ENCODE measurements at places on chromosomes 5 and 9.

GRCh38 chr5:55044175-55044574, 20.1 kb downstream of the GZMK start:
- no peak for DNase-seq

- DNase-seq = no peak
Observed at GRCh38 chr9:112061152-112061740, 113.9 kb downstream of the SUSD1 start.

- no peak for DNase-seq
Observed at GRCh38 chr5:174531782-174532191, 192.6 kb upstream of the MSX2 start.

GRCh38 chr5:134465816-134466240, 54.1 kb upstream of the CDKN2AIPNL start:
- peak; percentile 50 for DNase-seq

- peak; percentile 76 for DNase-seq
Observed at GRCh38 chr9:136051453-136051836, 43.6 kb downstream of the NACC2 start.

GRCh38 chr5:171226096-171226754, 82.8 kb upstream of the TLX3 start:
- DNase-seq = no peak

DNA sequence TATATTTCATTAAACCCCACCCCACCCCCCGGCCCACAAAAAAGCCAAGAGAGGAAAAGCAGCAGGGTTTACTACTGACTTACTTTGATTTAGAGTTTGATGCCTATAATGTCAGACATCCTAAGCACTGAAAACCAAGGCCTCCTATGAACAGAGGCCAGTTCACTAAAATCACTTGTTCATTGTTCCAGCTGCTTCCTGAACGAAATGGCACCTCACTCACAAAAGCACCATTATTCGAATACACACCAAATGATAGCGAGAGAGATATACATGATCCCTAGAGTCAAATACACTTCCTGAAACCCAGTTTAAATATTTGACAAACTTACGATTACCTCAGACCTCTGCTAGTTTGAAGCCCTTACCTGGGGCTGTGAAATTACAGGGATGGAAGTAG, 66.6 kb downstream of the LPAR1 start:
- no peak for DNase-seq

DNA sequence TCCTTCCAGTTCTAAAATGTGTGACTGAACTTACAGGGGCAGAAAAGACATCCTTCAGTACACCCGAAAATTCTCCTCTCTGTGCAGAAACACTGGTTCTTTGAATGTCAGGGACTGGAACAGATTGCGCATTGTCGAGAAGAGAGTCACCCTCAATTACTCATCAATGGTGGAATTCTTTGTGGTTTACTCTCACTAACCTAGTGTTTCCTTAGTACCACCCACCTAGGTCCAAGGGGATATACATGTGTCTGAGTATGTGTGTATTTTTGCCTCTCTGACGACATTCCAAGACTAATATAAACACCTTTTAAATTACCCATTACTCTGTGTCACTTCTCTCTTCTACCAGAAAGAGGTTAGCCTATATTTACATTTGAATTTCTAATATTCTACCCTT, 660.8 kb downstream of the TLE1 start:
- no peak for DNase-seq

GRCh38 chr9:127263237-127263636, 1.3 kb upstream of the GARNL3 start:
- no peak for DNase-seq

DNA sequence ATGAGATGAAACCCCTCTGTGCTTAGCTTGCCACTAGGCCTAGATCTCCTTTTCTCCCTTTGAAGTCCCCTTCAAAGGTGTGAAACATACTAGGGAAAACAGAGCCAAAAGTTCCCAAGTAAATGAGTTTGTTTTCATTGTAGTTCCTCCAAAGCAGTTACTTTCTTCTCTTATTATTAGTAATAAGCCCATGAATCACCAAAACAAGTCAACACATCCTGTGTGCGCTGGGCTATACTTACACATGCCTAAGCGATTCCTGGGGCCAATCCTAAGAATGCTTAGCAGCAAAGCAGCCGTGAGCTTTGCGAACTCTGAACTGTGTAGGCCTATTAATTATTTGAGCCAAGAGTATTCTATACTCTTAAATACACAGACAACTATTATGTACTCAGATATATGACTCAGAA, 7.6 kb downstream of the ENC1 start:
- DNase-seq = no peak

GRCh38 chr5:96384353-96384752, 48.7 kb downstream of the PCSK1 start:
- DNase-seq = no peak

DNA sequence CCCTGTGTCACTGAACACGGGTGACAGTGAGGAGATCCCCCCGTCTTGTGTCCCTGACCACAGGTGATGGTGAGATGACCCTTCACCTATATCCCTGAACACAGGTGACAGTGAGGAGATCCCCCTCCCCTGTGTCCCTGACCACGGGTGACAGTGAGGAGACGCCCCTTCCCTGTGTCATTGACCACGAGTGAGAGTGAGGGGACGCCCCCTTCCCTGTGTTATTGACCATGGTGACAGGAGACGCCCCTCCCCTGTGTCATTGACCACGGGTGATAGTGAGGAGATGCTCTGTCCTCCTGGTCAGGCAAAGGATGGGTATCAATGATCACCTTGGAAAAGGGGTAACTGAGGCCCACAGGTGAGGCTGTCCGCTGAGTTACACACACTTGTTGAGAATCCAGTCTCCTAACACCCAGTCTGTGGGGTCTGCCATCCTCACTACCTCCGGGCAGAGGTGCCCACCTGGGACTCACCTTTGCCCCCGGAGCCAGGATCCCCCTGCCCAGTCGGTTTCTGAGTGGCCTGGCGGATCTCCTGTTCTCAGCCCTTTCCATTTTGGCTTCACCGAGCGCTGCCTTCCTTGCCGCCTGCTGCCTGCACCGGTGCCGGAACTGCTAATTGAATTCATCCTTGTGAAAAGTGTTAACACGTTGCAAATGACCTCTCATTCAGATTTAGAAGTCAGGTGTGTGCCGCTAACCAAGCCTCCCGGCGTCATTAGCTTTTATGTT, 68.2 kb upstream of the BARHL1 start:
- DNase-seq = no peak

DNA sequence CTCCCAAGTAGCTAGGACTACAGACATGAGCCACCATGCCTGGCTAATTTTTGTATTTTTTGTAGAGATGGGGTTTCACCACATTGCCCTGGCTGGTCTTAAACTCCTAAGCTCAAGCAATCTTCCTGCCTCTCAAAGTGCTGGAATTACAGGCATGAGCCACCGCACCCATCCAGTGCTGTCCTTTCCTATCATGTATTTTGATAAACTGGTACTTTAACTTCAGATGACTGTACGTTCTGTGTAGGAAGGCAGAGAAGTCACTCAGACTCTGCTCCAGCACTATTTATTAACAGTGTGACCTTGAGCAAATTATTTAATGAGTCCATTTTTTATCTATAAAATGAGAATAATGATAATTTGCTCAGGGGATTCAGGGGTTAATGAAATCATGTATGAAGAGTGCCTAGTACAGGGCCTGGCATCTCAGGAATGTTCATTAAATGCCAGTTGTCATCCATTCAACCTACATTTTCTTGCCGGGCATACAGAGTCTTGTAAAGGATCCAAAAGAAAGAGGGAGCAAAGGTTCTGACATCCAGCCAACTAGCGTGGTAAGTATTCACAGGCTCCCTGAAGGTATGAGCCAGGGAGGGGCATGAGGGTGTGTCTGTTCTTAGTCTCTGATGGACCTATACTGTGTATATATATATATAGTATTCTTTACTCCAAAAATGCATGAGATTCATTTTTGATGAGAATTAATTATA, 201.9 kb downstream of the PBX3 start:
- DNase-seq = no peak

DNA sequence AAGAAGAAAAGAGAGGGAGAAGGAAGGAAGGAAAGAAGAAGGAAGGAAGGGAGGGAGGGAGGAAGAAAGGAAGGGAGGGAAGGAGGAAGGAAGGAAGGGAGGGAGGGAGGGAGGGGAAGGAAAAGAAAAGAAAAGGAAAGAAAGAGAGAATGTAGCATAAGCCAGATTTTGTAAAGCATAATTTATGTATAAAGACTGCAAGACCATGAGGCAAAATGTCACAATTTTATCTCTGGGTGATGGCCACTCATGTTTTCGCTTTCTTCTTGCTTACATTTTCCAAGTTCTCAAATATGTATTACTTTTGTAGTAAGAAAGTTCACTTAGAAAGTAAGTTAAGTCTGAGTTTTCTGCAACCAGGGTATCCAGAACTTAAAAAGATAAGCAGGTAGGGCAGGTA, 3.4 kb upstream of the RNF183 start:
- no peak for DNase-seq

GRCh38 chr5:63128761-63129160, 550.1 kb downstream of the LRRC70 start:
- DNase-seq = no peak

GRCh38 chr5:9987101-9987500, 262.6 kb downstream of the ATPSCKMT start:
- DNase-seq = no peak

DNA sequence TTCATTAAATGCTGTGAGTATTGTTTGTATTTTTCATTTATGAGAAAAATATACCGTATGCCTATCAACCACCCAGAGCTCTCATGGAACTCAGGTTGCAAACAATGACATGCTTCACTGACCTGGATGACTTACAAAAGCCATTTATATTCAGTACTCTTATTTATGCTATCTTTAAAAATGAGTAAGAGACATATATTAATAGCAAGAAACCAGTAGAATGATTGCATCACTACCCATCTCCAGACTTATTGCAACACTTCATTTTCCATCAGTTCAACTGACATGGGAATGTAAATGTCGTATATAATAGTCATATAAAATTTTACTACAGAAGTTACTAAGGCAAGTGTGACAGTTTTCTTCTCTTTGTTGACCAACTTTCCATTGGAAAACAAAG, 69.1 kb downstream of the OTP start:
- DNase-seq = no peak

- no peak for DNase-seq
Observed at GRCh38 chr5:15645381-15646160, 145.6 kb downstream of the FBXL7 start.

GRCh38 chr5:97480313-97480712, 297.3 kb upstream of the RIOK2 start:
- no peak for DNase-seq

DNA sequence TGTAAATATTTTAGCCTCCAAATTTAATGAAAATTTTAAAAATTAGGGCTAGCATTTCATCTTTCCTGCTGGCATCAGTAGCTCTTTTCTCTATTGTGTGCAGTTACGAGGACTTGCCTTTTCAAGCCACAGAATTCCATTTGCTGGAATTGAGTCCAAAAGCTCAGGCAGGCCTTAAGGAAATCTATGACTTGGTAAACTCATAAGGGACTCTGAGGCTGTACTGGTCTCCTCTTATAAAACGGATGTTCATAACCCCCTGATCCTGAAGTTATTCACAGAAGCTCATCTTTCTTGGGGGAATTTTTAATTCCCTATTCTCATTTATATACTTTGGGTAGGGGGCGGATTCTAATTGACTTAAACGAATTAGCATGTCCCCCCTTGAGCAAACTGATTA, 23.4 kb downstream of the ANKRA2 start:
- no peak for DNase-seq

- no peak for DNase-seq
Observed at GRCh38 chr5:58985759-58986158, 402.9 kb downstream of the RAB3C start.

GRCh38 chr5:171721464-171721863, 64.2 kb upstream of the SMIM23 start:
- DNase-seq = no peak

DNA sequence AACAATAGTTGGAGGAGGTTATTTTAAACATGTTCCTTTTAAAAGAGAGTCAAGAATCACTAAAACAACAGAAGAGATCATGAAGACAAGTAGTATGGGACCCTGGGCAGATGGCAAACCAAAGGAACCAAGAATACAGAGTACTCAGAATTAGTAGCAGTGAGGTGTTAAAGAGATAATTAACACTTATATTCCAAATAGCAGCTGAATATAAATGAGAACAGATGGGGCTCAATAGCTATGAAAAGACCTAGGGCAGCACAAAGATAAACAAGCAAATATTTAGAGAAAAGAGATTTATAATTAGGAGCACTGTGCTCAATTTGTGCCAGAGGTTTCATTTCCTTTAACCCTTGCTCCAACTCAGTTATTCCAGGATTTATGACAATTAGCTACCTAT, 159.1 kb downstream of the FAM114A2 start:
- DNase-seq = no peak

- DNase-seq = no peak
Observed at GRCh38 chr9:1055166-1055565, 5.0 kb downstream of the DMRT2 start.

DNA sequence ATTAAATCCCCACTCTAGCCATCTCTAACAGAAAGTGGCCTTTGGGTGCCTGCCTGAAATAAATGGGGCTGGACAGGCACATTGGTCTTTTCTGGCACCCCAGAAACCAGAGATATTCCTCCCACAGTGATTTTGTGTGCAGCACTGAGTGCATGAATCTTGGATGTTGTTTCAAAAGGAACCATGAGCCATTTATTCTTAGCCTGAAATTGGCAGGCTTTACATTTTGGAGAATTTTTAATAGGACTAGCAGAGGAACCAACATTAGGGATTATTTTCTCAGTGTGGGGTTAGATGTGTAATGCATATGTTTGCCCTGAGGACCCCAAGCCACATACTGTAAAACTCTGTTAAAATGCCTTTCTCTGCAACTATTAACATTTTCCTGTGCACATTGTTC, 451.3 kb downstream of the NFIB start:
- no peak for DNase-seq

- no peak for DNase-seq
Observed at GRCh38 chr9:137606005-137606621, 627 bp downstream of the ARRDC1 start.

- no peak for DNase-seq
Observed at GRCh38 chr5:180370861-180371641, 17.9 kb upstream of the GFPT2 start.

- no peak for DNase-seq
Observed at GRCh38 chr9:81685763-81686613, 3.4 kb downstream of the TLE1 start.

DNA sequence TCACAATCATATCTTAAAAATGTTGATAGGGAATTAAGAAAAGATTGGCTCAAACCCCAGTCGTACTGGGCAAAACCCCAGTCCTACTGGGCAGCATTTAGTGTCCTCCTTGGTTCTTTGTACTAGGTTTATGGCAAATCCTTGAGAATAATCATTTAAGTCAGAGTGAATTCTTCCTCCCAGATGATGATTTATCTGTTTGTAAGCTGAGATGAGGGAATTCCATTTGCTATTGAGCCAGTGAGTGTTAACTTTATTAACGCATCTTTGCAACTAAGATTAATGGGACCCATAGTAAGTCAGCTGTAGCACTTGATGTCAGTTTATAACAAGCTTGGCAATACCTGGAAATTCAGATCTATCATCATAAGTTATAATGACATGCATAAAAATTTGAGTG, 821.8 kb upstream of the DMAC1 start:
- no peak for DNase-seq

GRCh38 chr5:89471541-89471940, 588.6 kb upstream of the MEF2C start:
- DNase-seq = no peak

Measured in nucleus accumbens (tissue), 56 donors.